ENCODE measurements at places on chromosomes 1 and 21. TPM values are rescaled to one million over a fixed set of nuclear protein-coding genes. Genes with fewer than 3 reads are reported as not detected.

GRCh38 chr1:203127666-203128430 lies at the start of gene ADORA1:
Gene ADORA1 (plus strand): TSS chr1:203127726. CDS start chr1:203128842, 1,116 bp downstream.
- peak; percentile 24 for DNase-seq

DNA sequence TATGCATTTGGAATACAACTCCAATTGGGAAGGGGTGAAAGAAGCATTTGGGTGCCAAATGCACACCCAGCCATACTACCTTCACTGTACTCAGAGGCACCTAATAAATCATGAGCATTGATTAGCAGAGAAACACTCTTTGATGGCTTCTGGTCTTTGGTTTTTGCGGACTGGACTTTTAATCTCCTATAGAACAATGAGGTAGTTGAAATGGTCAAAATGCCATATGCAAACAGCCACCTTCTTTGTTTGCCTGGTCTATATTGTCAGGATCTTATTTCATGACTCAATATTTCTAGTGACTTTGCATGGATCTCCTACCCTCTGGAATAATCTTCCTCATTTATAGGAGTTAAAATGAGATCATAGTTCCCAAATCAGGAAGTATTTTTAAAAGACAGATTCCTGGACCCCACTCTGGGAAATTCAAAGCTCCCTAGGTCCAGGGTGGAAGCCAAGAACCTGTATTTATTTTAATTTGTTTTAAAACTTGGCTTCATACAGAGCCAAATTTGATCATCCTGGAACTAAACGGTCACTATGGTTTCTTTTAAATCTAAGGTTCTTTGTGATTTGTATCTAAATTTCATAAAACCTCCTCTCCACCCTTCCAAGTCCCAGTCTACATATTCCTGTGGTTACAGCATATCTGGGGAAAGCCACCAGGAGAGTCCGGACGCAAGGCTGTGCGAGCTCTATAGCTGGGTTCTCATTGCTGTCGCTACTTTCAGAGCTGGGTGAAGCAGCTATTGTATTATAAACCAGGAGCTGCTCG lies 8.7 kb downstream of the FAM3B start:
- DNase-seq: no peak

GRCh38 chr1:200869753-200870391 lies 2.9 kb upstream of the GPR25 start:
- DNase-seq: no peak

- peak; percentile 56 for DNase-seq
These were observed 2.5 kb downstream of the RGS4 start for GRCh38 chr1:163071405-163072255.

- DNase-seq: no peak
These were observed 132.6 kb downstream of the DHRS3 start for GRCh38 chr1:12485231-12486058.

- no peak for DNase-seq
These were observed 55.0 kb downstream of the KCNJ15 start for GRCh38 chr21:38311765-38312164.

GRCh38 chr1:181998858-181999257 lies 62.7 kb downstream of the ZNF648 start:
- no peak for DNase-seq

RNU1-2 gene
- not detected for polyA plus RNA-seq

PEX14 gene
- 24.9 TPM for polyA plus RNA-seq

Data from small intestine (tissue), 16 donors.